ENCODE measurements at places on chromosomes 5 and 9.

DNA sequence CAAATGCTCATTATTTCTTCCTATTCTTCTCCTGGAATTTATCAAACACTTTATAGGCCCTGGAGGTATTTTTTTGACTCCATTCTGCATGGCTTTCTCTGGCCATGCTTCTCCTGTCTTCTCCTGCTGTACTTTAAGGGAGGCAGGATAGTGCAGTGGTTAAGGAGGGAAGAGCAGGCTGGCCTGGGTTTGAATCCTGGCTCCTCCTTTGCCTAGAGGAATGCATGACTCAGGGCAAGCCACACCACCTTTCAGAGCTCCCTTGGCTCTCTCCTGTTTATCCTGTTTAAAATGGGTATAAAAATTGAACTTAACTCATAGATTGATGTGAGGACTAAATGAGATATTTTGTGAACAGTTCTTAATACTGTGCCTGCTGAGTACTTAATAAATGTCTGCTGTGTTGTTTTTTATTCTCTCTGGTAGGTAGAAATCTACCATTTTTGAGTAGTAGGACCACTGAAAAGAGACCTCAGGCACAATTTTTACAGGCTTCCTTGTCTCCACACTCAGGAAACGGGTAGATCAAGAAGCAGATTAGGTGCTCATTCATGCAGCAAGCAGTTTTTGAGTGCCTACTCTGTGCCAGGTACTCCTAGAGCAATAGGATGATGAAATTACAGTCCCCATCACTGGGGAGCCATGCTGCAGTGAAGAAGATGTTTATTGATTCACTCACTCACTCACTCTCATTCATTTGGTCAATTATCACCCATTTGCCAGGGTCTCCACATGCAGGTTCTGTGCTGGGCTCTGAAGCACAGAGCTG is 32.7 kb upstream of the ARAP3 start:
- no peak for DNase-seq

DNA sequence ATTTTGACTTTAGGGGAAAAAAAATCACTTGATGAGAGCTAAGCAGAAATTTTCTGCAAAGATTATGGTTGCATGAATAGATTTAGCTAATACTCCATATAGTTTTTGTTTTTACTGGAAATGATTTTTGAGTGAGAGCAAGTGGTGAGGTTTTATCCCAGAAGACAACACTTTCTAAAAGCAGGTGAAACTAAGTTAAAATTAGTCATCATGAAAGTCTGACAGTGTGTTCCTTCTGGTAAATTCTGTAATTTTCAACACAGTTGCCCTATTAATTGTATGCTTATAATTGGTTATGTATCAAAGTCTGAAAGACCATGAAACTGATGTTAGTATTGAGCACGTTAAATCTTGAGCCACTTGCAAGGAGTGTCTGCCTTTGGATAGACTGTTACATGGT is 91.5 kb downstream of the SMARCA2 start:
- DNase-seq, result no peak

DNA sequence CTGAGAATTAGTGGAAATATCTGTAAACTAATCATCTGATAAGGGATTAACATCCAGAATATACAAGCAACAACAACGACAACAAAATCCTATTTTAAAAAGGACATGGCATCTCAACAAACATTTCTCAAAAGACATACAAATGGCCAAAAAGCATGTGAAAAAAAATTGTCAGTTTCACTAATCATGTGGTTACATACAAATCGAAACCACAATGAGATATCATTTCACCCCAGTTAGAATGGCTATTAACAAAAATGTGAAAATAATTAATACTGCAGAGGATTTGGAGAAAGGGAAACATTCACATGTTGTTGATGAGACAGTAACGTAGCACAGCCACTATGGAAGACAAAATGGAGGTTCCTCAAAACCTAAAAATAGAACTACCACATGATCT is 69.5 kb downstream of the ERP44 start:
- DNase-seq, result no peak

DNA sequence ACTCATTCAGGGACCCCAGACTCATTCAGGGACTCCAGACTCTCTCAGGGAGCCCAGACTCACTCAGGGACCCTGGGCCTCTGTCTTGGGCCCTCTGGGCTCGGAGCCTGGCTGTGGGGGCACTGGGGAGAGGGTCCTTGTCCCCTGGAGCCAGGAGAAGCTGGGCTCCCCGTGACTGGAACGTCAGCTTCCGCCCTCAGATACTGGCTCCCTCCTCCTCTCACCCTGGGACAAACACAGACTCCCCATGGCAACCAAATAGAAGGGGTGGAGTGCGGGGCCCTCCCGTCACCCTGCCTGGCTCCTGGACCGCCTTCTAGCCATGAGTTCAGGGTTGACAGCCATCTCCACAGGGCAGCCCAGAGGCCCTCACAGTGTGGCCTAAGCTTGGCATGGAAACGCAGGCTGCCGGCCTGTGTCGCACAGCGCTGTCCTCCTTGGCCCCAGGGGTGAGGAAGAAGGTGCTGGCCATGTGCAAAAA is 27.6 kb downstream of the ZDHHC11B start:
- DNase-seq, result no peak

DNA sequence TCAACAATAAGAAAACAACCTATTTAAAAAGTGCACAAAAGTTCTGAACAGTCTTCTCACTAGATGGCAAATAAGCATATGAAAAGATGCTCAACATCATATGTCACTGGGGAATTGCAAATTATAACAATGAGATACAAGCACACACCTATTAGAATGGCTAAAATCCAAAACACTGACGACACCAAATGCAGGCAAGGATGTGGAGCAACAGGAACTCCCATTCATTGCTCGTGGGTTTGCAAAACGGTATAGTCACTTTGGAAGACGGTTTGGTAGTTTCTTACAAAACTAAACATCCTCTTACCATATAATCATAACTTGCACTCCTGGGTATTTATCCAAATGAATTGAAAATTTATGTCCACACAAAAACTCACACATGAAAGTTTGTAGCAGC is 100.9 kb upstream of the TBC1D2 start:
- no peak for DNase-seq

DNA sequence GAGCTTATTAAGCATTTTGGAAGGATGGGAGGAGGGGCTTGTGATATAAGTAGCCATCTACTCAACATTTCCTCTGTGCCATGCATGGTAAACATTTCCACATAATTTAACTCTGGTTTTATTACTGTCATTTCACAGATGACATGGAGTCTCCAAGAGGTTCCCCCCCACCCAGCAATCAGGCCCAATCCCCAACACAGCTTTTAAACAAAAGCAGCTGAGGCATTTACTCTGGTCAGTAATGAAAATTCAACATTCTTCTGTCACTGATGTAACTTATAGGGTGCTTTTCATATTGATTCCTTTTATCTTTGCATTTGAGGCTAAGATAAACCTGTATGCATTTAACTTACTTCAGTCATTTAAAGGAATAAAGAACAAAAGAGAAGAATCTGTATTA is 128.1 kb downstream of the COL23A1 start:
- no peak for DNase-seq

DNA sequence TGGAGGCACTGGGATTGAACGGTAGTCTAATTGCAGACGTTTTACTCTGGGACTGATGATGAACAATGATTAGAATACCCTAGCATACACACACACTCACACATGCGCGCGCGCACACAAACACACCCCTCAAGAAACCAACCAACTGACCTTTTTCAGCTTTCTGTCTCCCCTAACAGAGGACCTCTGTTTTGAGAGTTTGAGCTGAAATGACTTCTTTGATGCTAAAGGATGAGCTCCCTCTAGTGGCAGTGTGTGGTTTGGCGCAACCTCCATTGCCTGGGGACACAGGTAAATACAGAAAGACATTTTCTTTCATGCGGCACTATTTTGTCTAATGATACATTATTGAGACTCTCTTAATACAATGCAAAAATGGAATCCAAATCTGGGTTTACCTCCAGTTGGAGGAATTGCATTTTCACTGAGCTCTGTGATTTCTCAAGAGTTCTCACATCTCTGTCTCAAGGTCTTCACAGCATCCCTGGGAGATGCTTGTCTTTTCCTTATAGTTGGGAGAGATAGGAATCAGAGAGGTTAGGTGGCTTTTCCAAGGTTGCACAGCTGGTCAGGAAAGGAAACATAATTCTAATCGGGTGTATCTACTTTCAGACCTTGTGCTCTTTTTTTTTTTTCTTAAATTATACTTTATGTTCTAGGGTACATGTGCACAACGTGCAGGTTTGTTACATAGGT is 187.5 kb downstream of the TMEM38B start:
- peak; percentile 58 for DNase-seq

DNA sequence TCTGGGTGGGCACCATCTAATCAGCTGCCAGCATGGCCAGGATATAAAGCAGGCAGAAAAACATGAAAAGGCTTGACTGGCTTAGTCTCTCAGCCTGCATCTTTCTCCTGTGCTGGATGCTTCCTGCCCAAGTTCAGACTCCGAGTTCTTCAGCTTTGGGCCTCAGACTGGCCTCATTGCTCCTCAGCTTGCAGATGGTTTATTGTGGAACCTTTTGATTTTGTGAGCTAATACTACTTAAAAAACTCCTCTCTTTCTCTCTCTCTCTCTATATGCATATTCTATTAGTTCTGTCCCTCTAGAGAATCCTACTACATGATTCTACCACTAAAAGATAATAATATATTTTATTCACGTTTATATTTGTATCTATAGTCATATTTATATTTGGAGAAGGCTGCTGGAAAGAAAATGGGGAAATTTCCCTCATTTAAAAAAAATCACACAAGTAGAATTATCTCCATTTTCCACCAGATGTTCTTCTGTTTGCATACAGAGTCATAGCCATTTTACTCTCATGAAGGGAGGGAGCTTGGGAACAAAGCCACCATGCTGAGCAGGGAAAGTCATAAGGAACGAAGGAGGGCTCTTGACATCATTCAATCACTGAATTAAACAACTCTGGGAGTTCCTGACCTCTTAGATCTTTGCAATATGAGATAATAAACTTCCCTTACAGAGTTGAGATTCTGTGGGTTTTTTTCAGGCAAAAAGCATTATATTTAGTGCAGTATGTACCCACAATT is 1137.4 kb upstream of the CDH18 start:
- no peak for DNase-seq

Data from left lobe of liver (tissue), 2 donors.